ENCODE measurements at places on chromosomes 1 and 21. TPM values are rescaled to one million over a fixed set of nuclear protein-coding genes. Genes with fewer than 3 reads are reported as not detected.
A peak's percentile ranks its signal among the peaks of the same experiment; 100 is the strongest.

DNA sequence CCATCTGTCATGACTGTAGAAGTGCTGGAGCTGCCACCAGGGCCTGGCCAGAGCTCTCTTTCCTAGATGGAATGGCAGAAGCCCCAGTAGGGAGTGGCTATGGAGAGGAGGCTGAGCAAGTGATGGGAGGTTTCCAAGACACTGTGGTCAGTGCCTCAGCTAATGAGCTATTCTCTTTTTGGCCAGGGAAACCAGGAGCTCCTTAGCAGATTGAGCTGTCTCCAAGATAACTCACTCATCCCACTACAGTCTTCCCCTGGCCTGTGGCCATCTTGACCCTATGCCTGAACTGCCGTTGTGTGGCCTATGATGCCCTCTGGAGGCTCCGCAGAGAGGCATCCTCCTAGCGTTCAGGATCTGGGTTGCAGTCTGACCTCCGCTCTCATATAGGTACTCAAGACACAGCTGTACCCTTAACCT is 60.5 kb downstream of the ERI3 start:
- peak; percentile 12 for DNase-seq

VAMP3 gene
- total RNA-seq = 103 TPM

LHX8 gene
- not detected for total RNA-seq

GRCh38 chr21:37294679-37295078 is 27.5 kb upstream of the VPS26C start:
- DNase-seq = peak; percentile 66

DNA sequence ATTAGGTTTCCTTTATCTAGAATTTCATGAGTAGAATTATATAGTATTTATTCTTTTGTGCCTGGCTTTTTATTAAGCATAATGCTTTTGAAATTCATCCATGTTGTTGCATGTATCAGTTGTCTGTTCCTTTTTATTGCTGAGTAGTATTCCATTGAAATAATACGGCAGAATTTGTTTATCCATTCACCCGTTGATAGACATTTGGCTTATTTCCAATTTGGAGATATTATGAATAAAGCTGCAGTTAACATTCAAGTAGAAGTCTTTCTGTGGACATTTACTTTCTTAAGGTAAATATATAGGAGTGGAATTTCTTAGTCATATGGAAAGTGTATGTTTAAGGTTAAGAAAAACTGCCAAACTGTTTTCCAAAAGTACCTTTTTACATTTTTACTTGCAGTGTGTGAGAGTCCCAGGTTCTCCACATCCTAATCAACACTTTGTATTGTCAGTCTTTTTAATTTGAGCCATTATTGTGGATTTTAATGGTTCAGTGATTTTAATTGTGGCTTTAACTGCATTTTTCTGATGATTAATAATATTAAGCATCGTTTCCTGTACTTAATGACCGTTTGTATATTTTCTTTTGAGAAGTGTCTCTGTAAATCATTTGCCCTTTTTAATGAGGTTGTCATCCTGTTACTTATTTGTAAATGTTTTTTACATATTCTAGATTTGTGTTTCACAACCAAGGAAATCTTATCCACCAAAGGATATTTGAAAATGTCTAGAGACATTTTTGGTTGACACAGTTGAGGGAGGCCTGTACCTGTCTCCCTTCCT is 22.7 kb downstream of the KCTD3 start:
- DNase-seq = no peak

GPR3 gene
- 0.58 TPM for total RNA-seq
